ENCODE measurements at places on chromosomes 6 and 20.

DNA sequence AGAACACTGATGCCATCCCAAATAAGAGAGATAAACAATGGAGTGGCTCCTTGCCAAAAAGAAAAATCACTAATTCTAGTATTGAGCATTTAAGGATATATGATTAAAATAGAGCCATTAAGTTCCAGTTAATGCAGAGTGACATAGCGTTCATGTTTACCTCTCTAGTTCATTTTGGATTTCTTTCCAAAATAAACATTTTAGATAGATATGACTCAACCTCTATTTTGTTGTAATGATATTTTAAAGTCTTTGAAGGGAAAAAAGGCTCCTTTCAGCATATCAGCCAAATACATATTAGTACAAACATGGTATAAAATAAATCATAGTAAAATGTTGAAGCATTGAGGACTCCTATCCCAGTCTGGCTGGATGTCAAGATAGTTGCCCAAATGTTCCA, 33.4 kb downstream of the RWDD2A start:
- DNase-seq = peak; percentile 33

DNA sequence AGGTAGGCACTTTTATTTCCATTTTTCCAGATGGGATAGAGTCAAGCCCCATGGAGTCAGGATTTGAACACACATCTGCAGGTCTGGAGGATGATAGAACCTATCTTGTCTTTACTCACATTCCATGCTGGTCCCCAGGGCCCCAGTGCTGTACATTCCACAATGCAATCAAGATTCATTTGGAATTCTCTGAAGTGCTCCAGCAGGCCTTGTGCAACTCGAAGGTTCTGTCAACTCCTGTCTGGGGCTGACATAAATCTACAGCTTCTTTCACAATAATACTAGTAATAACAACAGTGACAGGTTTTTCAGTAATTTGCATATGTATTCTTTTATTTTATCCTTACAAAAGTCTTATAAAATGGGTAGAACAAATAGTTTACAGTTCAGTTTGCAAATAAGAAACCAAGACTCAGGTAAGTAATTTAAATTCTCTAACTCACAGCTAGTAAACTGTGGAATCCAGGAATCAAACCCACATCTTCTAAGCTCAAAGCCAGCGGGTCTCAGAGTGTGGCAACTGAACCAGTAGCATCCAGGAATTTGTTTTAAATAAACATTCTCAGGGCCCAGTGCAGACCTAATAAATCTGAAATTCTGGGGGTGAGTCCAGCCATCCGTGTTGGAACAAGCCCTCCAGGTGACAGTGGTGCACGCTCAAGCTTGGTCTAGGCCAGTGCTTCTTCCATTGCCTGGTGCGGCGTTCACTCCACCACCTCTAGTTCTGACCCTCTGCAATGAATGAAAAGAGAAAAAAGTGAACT, 137.0 kb upstream of the TNFAIP3 start:
- peak; percentile 85 for DNase-seq

DNA sequence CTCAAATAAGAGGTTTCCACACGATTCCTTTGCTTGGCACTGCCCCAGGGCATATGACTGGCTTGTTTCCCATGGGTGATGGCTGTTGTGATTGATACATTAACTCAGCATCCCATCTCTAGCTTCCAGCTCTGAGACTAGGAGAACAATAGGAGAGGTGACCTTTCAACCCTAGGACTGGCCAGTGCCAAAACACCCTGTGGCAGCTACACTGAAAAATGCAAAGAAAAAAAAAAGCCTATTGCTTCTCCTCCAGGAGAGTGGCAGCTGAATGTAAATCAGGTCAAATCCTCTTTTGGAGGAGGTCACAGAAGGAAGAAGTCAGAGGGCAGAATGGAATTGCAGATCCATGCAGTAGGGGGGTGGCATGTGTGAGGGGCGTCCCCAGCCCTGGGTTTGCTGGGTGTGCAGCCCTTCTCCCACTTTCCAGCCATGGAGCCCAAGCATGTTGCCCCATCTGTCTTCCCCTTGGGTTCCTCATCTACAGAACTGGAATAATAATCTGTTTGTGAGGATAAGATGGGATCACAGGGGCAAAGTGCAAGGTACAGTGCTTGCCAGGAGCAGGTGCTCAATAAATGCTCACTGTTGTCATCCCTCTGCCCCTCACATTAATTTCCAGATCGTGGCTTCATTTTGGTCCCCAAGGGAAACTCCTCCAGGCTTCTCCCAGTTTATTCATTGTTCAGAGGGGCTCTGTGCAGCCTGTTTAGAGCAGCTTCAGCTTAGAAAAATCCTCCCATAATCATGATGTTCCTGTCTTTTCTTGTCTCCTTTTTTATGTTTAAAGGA, 245.0 kb upstream of the RIN2 start:
- DNase-seq = no peak

DNA sequence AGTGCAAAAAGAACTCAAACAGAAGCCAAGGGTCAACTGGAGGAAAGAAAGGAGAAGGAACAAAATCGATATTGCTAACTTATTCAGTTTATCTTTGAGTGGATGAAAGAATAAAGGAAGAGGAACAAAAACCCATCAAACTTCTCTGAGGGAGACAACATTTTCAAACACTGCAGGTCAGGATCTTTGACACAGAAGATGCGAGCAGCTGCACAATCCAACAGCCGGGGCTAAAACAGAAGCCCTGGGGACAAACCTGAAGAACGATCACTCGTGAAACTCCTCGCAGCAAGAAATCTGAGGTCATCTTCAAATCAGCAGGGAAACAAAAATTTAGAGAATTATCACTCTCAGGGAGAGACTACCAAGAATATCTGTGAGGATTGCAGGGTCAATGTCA, 14.2 kb downstream of the SLC23A2 start:
- DNase-seq = no peak

DNA sequence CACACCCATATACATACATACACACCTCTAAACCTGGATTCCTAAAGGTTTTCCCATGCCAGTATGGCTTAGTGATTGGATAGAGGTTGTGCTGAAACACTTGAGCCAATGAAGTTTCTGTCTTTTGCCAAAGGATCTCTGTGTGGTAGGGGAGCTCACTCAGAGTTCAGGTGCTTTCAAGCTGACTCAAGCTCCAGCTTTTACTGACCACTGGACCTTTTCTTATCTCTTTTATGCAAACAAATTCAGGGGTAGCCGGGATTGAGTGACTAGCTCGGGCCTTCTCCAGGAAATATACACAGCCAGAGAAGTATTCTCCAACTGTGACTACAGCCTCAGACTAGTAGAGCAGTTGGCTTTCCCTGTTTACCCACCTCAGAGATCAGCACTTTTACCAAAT, 21.5 kb upstream of the DSE start:
- DNase-seq = no peak

DNA sequence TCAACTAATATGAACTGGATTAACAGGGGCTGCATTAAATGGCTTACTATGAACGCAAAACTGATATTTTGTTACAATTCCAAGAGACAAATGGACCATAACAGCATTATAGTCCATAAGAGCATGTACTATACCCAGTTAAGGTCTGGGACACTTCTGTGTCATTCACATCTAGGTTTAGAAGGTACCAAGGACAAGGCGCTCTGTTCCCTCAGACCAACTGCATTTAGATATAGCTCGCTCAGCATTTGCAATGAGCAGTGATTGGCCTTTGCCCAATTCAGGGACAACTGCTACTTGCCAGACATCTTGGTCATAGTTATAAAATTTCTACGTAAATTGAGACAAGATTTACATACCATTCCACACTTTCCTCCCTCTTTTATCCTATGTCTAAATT, 132.4 kb downstream of the HS3ST5 start:
- no peak for DNase-seq

- DNase-seq = no peak
Measured at GRCh38 chr20:19104186-19104585, 108.3 kb upstream of the SLC24A3 start.

DNA sequence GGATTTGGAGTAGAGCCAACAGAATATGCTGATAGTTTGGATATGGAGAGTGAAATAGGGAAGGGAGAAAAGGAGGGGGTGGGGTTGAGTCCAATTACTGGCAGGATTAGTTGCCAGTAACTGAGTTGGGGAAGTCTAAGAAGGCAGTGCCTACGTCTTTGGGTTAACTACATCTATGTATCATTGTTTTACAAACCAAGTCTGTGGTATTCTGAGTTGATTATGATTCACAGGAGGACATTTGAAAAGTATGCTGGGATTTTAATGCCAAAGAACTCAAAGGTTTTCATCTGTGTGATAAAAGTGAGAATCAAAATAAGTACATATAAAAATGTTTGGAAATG, 14.7 kb downstream of the DSE start:
- peak; percentile 86 for DNase-seq

DNA sequence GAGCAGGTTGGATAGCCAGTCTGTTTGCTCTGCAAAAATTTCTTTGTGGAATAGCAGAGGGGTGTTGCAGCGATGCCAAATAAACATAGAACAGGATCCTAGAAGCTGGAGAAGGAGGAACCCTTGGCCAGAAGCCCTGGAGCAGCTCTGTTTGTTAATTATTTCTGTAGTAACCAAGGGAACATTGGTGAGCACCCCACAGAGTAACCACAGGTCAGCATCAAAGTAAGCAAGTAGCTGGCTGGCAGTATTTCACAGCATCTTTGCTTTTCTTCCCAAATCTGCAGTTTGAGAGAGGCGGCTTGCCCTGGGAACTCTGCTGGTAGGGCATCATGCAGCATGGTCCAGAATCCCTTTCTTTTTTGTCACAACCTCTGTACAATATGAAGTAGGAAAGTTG, 12.7 kb upstream of the APMAP start:
- DNase-seq = no peak

DNA sequence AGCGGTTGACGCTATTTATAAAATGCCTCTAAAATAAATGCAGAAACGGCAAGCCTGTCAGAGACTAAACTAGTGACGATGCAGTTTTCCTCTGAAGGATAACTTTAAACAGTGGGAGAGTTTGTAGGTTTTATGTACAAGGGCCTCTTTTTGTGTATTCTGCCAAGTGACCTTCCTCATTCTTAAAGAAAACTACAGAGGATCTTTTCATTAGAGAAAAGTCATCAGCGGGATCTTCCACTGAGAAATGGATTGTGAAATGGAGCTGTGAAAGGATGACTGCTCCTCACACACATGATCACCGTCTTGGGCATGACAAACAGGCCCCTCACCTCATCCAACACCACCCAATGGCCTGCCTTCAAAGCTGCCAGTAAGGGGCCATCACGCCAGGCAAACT, 89.0 kb upstream of the LYRM2 start:
- no peak for DNase-seq

- DNase-seq = no peak
Measured at GRCh38 chr6:13181393-13181792, 146.9 kb downstream of the TBC1D7 start.

Data from cardiac fibroblast (primary cell).